ENCODE measurements at places on chromosomes 5 and 9.
A peak's percentile ranks its signal among the peaks of the same experiment; 100 is the strongest.

- peaks cover 28% of the 10 kb centered on the region for H3K36me3 ChIP-seq
- H3K27ac ChIP-seq = peak overlapping the region; percentile 47
- no peaks in the 10 kb centered on the region for H3K27me3 ChIP-seq
- DNase-seq = no peak
- no peak overlapping the region for H3K4me3 ChIP-seq
Measured at GRCh38 chr9:131402738-131403492, 9.0 kb downstream of the PRRC2B start.

DNA sequence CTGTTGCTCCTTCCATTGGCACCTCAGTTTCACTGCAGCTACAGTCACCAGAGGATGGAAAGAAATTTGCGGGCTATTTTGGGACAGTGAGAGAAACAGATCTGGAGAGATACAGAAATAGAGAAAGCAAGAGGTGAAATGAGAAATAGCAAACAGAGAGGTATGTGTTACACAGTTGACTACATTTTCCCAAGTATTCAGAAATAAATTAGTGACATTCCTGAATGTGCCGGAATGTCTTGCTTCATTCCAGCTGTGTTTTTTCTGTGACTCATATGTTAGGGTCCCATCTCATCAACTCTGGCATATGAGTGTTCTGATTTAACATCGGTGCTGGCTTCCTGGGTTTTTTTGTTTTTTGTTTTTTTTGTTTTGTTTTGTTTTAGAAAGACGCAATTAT is 63.8 kb upstream of the ZNF462 start:
- H3K4me3 ChIP-seq = no peak overlapping the region
- no peaks in the 10 kb centered on the region for H3K4me1 ChIP-seq
- no peaks in the 10 kb centered on the region for H3K36me3 ChIP-seq
- no peak overlapping the region for H3K27ac ChIP-seq
- no peak for DNase-seq

- H3K36me3 ChIP-seq = peaks cover 2% of the 10 kb centered on the region
- H3K4me3 ChIP-seq = no peak overlapping the region
- H3K27ac ChIP-seq = no peak overlapping the region
- no peak for DNase-seq
- H3K4me1 ChIP-seq = peaks cover 26% of the 10 kb centered on the region
Measured at GRCh38 chr9:136789523-136789937, 1.6 kb upstream of the TMEM141 start.

GRCh38 chr5:58460732-58461286 is 923 bp upstream of the PLK2 start:
- peak overlapping the region; percentile 26 for H3K27ac ChIP-seq
- H3K27me3 ChIP-seq = peaks cover 10% of the 10 kb centered on the region
- no peaks in the 10 kb centered on the region for H3K36me3 ChIP-seq
- peak overlapping the region; percentile 71 for H3K4me3 ChIP-seq
